ENCODE measurements at places on chromosomes 4 and X. TPM values are rescaled to one million over a fixed set of nuclear protein-coding genes. Genes with fewer than 3 reads are reported as not detected.

The SLC38A5 gene
- 6.6 TPM for polyA plus RNA-seq

GRCh38 chr4:1405636-1406393 is 427 bp downstream of the NKX1-1 start:
- no peak for DNase-seq

DNA sequence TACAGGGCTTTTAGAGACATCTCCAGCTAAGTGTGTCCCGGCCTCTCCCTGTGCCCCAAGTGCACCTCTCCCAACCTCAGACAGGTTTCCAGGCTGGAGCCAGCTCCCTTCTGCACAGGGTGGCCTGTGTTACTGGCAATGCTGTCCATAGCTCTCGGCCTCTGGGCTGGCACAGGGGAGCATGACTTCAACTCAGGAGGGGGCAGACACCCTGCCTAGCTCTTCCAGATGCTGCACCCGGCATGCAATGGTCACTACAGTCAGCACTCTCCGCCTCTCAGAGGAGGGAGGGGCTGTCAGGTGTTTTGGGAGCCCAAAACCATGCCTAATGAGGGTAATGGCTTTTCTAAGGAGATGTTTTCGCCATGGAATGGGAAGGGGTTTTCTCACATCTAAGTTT is 2.4 kb upstream of the IRAK1 start:
- no peak for DNase-seq

DNA sequence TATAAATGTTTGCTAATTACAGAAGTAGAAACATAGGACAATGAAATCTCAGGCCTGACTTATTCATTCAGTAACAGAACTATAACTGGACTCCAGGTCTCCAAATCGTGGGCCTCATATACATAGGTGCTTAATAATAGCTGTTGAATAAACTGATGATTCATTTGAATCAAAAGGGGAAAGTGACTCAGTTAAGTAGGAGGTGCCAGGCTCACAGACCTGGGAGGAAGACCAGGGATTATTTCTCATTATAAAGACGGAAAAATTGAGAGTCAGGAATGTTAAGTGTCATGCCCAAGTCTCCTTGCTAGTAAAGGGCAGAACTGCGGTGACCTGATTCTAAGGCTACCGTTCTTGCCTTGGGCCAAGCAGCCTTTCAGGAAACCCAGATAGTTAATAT is 131.5 kb downstream of the HS3ST1 start:
- DNase-seq = no peak

DNA sequence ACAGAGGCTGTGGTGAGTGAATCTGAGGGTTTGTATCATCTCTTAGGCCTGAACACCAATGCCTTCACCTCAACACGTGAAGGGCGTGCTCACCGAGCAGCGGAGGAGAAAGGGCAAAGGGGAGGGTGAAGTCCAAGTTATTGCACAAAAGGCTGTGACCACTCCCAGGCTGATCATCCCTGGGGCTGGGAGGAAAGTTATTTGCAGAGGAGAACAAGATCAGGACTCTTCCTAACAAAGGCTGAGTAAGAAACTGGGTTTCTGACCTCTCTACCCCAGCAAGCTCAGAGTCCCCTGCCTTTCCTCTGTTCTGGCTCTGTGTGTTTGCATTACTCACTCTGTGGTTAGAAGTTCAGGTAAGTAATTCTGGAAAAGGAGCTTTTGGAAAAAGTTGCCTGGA is 366.3 kb upstream of the CXorf51A start:
- no peak for DNase-seq
